Tracheal epithelial cell (primary cell): ENCODE measurements at places on chromosomes 5 and 9. TPM values are rescaled to one million over a fixed set of nuclear protein-coding genes. Genes with fewer than 3 reads are reported as not detected.

Gene SEMA4D
- total RNA-seq, result 3.4 and 4.5 TPM in 2 replicates

Gene MXD3
- total RNA-seq, result 2.7 and 3.2 TPM in 2 replicates

Gene ZNF79
- total RNA-seq, result 8.3 and 10.8 TPM in 2 replicates

Gene SLIT3
- 1.3 and 2.7 TPM in 2 replicates for total RNA-seq

Gene TPPP
- total RNA-seq, result 0.48 and 1.3 TPM in 2 replicates

Gene IL5
- not detected in 2 replicates for total RNA-seq

Gene PSD2
- total RNA-seq, result under 0.01 TPM in 1 of 2 replicates, not detected in the other

Gene CCDC192
- total RNA-seq, result not detected in 2 replicates
